ENCODE measurements at places on chromosomes 12 and 14. TPM values are rescaled to one million over a fixed set of nuclear protein-coding genes. Genes with fewer than 3 reads are reported as not detected.

The SIX6 gene
- total RNA-seq, result not detected

The KCNK10 gene
- total RNA-seq, result not detected

The TMCC3 gene
- total RNA-seq, result 1.1 TPM

The DRAM1 gene
- 21.9 TPM for total RNA-seq

Measured in regular cardiac myocyte (primary cell).